ENCODE measurements at places on chromosomes 6 and 20.

- DNase-seq, result no peak
Observed at GRCh38 chr20:51804754-51805153, 2.4 kb upstream of the SALL4 start.

GRCh38 chr6:35596448-35597442 is 84.0 kb upstream of the TULP1 start:
- no peak for DNase-seq

DNA sequence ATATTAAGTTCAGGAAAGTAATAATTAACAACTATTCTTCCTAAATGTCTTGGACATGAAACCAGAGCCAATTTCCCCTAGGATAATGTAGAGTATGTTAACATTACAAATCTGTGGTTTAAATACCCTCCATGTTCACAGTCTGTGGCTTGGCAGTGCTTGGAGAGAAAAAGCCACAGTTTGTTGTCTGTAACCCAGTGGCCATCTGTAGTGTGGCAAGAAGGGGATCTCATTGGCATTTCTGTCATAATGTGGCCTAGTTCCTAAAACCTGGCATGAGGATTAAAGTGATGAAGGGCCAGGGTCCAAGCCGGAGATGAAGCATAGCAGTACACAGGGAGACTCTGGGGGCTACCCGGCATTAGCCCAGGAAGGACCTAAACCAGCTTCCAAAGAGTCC is 31.2 kb downstream of the SYNE1 start:
- no peak for DNase-seq

DNA sequence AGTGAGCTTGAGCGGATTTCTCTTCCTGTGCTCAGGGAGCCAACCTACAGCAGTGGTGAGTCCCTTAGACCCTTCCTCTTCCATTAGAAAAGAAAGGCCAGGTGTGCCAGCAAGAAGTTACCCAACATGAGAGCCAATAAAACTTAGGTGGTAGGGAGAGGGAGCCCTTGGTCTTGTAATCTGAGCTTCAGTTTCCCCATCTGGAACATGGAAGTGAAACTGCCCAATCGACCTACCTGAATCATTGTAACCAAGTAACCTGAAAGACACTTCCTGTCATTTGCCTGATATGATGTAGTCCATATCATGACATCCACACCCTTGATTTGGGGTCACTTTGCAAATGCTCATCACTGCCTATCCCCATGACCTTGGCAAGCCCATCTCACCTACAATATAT is 66.4 kb downstream of the MDGA1 start:
- DNase-seq, result no peak

GRCh38 chr6:28240471-28240870 is 11.6 kb downstream of the ZKSCAN4 start:
- no peak for DNase-seq

DNA sequence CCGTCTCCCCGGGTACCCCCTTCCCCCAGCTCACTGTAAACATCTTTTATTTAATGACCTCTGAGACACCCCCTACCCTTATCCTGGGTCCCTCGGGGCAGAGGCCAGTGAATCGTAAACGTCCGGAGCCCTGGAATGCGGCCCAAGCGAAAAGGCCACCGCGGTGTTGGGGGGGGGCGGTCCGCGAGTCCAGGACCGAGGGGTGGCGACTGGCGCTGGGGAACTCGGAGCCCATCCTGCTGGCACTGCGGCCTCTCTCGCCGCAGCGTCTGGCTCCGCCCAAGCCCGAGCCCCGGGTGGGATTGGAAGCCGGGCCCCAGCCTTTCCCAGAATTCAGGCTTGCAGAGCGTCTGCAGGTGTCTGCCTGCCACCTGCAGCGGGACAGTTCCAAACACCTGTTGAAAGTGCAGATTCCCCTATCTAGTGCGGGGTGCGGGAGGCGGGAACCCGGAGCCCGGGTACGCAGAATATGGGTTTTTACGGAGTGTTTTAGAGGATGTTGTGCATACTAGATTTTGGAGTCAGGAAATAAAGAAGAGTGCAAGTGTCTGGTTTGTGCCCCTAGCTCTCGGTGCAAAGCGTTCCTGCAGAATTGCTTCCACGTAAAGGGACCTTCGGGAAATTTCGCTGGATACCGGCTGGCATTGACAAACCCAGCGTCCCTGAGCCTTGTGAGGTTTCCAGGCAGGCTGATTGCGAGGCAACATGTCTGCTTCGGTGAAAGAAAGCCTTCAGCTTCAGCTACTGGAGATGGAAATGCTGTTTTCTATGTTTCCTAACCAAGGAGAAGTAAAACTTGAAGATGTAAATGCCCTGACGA is 800 bp downstream of the RWDD2A start:
- DNase-seq, result no peak

DNA sequence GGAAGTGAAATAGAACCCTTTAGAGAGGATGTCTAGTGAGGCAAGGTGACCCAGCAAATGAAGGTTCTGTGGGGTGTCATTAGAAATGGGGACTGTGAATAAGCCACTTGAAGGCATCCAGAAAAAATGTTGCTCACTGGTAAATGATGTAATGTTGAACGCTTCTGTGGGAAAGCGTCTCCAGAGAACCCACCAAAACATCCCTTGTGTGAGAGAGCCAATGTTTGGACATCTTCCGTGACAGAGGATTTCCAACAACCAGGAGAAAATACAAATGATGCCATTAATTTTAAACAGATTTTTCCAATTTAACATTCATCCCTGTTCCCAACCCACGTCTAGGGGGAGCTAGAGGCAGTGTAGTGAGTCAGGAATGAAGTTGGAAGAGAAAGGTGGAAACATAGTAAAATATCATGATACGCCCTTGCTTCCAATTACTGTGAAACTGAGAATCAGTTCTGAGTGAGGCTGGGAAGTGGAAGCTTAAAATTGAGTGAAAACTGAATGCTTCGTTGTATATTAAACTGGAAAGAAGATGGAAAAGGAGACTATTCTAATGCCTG is 584.2 kb downstream of the CD109 start:
- no peak for DNase-seq

- DNase-seq, result no peak
Observed at GRCh38 chr6:19035461-19036195, 648.5 kb downstream of the RNF144B start.

GRCh38 chr6:110705543-110705942 is 109.7 kb downstream of the CDK19 start:
- no peak for DNase-seq

DNA sequence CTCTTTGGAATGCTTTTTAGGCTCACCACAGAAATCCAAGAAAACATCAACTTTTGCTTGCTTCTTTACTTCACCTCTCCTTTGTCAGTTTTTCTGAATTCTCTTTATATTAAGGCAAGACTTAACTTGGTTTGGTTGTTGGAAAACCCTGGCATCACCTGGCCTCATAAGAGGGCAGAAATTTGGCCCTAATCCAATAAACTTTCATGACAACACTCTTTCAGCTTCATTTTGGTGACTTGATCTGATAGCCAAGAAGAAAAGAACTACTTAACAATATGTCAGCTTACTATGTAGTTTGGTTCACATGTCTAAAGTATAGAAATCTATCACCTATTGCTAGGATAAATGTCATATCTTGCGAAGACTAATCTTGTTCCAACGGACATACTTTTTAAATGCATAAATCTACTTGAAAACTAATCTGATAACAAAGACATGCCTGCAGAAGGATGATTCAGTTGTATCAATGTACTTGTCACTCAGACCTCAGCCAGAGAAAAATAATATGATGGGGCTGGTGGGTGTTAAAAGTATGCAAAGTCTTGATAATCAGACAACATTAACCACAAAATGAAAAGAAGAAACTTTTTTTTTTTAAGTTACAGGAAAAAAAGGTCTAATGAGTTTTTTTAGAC is 19.3 kb upstream of the HBS1L start:
- DNase-seq, result no peak

DNA sequence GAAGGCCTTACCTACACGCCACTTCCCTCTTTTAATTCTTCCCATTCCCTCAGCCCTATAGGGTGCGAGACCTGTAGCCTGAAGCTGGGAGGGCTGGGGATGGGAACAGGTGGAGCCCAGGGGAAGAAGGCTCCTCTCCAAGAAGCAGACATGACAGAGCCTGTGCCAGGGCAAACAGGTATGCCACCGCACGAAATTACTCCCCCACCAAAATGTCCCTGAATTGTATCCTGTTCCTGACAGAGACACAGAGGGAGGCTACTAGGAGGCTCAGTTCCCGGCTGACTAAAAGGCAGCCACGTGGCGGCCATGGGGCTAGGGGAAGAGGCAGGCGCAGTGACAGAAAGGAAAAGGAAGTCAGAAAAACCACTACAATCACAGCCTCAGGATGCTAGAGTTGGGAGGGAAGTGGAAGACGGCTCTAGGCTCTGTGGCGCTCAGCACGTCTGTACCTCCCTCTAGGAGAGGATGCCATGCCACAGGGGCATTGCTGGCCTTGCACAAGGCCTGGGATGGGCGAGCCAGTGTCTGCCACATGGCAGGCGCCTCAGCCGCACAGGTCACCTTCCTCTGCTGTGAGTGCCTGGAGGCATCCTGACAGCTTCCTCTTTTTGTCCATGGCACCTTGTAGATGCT is 27.7 kb downstream of the TFEB start:
- DNase-seq, result no peak

DNA sequence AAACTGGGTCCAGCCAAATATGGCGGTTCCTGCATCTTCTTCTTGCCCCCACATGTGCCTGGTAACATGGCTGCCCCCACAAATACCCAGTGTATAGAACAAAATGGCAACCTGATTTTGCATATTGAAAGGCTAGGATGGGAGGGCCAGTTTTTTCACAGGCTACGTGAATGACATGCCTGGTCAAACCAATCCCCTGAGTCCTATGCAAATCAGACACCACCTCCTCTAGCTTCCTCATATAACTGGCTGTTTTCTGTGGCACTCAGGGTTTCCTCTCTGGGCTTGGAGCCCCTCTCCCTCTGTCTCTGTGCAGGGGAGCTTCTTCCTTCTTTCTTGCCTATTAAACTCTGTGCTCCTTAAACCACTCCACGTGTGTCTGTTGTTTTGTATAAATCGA is 372.1 kb downstream of the KIF16B start:
- DNase-seq, result no peak

DNA sequence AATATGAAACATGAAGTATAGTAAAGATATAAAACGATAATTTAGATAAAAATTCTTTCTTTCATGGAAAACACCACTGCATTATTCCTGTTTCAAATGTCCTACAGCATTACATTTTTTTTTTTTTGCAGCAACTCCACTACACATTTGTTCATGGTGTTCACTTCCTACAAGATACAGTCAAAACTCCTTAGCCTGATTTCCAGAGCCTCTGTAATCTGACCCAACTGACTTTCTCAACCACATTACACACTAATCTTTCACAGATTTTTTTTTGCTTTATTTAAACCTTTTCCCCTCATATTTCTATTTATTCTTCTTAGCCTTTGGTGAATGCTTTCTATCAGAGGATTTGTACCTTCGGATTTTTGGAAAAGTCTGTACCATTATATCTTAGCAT is 176.5 kb upstream of the PDE7B start:
- no peak for DNase-seq

- DNase-seq, result no peak
Observed at GRCh38 chr20:38760978-38761377, 12.7 kb downstream of the ACTR5 start.

DNA sequence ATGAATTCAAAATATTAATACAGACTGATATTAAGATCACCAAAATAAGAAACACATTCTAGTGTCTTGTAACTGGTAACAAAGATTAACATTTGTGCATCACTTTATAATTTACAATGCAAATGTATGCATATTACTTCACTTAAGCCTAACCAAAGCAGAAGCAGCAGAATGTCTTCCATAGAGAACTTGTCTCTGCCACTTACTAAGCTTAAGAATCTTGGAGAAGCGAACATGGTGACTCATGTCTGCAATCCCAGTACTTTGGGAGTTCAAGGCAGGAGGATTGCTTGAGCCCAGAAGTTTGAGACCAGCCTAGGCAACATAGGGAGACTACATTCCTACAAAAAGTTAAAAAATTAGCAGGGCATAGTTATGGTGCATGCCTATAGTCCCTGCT is 18.8 kb downstream of the AK9 start:
- DNase-seq, result no peak

DNA sequence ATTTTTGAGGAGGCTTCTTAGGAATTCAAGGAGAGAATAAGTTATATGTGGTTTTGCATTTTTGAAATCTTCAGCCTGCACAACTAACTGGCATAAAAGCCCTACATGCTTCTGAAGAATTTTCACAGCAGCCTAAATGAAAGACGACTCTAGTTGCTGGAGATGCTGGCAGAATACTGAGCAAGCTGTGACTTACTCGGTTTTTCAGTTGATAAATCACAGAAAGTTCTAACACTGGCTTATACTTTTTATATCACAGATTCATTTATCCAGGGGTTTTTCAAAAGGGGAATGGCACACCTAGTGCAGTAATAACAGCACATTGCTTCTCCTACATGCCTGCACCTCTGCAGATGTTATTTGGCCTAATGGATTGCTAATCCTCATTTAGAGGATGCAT is 134.6 kb downstream of the IMPG1 start:
- DNase-seq, result no peak

DNA sequence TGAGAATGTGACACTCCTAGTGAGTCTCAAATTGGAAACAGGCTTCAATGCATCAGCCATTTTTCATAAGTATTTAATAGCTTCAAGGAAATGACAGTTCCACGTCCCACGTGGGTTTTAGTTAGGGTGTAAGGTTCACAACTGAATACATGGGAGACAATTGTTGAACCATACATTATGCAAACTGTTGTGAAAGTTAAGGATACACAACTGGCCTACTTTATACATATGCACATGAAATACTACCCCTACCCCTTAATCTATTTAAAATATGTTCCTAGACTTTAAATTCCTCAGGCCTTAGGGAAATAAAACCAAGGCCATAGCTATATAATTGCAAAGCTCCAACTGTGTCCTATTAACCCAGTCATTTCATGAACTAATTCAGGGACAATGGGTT is 436.1 kb downstream of the BTBD3 start:
- no peak for DNase-seq

DNA sequence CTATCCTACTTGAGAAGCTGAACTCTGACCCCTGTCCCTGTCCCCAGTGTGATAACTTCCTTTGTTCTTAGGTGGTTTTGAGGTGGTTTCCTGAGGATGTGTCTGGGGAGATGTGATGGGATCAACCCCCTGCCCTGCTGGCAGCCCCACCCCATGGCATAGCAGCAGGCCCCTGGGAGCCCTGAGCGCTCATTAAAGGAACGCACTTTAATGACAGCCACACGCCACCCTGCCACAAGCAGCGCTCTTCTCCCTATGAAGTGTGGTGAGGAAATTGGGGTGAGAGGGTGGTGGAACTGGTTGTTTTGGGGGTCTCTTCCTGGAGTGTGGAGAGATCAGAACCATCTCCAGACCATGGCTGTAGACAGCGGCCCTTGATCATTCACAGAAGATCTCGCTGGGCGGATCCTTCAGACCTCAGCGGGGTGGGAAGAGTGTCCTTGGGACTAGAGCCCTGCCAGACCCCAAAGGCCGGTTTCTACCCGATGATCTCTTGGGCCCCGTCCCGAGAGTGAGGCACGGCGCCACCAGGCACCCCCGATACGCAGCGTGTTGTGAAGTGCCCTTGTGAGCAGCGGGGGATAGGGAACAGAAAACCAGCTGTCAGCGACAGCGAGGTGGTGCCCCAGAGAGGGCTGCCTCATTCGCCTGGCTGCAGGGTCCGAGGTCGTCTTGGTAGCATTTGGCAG is 45.4 kb downstream of the SYNJ2 start:
- no peak for DNase-seq
